Stimulated activated effector memory CD8-positive, alpha-beta T cell treated with anti-CD3 and anti-CD28 coated beads, Interleukin-12 subunit alpha, Interleukin-12 subunit beta, amount 100 ng/mL, for 72 hours (primary cell): ENCODE measurements at places on chromosomes 7 and 10.

- DNase-seq = no peak
Measured at GRCh38 chr7:77326131-77326530, 90.0 kb downstream of the GSAP start.

- DNase-seq = no peak
Measured at GRCh38 chr10:59904426-59905065, 1.8 kb downstream of the CCDC6 start.

DNA sequence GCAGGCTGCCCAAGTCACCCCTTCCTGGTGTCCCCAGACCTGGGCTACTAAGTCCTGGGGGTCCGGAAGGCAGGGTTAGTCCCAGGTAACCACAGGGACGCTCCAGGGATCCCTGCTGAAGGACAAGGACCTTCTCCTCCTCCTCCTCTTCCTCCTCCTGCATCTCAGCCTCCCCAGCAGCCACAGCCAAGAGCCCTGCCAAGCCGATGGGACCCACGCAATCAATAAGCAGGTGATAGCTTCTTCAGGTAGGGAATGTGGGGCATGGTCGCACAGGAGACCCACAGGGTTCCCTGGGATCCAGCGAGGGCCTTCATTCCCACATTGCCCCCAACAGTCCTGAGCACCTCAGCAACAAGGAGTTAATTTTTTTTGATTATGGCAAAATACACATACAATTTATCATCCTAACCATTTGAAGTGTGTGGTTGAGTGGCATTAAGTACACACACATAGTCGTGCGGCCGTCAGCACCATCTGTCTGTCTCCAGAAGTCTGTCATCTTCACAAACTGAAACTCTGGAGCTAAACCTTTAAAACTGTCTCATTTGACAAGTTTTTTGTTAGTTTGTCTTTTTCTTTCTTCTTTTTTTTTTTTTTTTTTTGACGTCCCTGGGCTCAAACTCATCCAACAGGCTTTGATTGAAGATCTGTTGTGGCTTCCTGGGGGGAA lies 12.1 kb downstream of the CRYGN start:
- no peak for DNase-seq

DNA sequence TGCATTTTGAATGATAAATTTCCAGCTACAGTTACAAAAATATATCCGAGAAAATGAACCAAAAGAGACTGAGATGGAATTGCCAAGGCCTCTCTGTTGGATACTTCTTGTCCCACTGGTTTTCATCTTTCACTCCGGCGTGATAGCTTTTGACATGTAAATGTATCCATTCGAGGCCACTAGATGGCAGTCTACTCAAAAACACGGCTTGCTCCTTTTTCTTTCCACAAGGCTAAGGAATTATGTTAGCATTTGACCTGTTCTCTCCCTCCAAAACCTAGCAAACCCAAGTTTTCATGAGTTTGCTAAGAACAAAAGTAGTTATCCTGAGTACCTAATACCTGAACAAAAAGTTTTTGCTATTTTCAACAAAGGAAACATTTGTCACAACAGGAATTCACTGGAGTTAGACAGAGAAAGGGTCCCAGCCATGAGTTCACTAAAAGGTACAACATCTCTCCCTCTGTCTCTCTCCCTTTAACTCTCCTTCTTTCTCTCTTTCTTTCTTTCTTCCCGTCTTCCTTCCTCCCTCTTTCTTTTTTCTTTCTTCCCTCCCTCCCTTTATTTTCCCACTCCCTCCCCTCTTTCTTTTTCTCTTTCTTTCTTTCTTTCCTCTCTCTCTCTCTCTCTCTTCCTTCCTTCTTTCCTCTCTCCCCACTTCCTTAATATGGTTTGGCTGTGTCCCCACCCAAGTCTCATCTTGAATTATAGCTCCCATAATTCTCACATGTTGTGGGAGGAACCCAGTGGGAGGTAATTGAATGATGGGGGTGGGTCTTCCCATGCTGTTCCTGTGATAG lies 207.9 kb upstream of the MYO3A start:
- DNase-seq = no peak

DNA sequence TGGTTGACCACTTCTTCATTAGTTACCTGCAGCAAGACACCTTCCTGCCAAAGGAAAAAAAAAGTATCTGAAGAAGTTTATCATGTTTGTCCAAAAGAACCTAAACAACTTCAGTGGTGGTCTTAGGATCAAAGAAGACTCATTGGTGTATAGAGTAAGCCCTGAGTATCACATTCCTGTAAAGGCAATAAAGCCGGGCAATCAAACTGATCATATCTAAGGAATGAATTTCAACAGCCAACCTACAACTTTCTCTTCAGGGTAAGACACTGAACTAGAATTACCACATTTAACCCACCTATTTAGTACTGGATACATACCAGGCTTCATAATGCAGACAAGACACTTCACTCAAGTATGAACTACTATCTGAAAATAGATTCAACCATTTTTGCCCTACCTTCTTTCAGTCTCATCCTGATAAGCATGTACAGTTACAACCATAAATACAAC lies 10.1 kb downstream of the HNRNPA2B1 start:
- no peak for DNase-seq

DNA sequence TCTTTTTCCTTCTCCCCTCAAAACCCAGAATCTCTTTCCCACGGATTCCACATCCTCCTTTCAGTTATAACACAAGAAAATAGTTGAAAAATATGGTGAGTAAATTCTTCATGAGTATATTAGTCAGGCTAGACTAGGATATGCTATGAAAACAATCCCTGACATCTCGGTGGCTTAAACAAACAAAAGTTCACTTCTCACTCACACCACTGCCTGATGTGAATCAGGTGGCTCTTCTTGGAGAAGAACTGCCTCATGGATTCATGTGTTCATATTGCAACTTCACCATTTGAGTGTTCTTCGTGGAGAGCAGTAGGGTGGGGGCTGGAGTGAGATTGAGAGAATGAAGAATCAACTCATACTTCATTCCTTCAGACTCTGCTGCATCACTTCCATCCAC lies 204.1 kb downstream of the PHF14 start:
- no peak for DNase-seq

- no peak for DNase-seq
Measured at GRCh38 chr7:120949998-120950538, 509 bp upstream of the ING3 start.

- DNase-seq = no peak
Measured at GRCh38 chr10:75399461-75400162, 2.0 kb downstream of the ZNF503 start.

DNA sequence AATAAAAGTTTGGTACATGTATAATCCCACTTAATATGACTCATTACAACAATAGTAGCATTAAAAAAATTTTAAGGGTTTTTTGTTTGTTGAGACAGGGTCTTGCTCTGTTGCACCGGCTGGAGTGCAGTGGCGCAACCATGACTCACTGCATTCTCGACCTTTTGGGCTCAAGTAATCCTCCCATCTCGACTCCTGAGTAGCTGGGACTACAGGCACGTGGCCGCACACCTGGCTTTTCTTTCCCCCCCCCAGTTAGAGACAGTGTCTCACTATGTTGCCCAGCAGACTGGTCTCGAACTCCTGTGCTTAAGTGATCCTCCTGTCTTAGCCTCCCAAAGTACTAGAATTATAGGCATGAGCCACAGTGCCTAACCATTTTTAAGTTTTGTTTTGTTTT lies 40.7 kb downstream of the KMT2C start:
- no peak for DNase-seq

- no peak for DNase-seq
Measured at GRCh38 chr7:142612237-142612881, 136.9 kb upstream of the PRSS1 start.

DNA sequence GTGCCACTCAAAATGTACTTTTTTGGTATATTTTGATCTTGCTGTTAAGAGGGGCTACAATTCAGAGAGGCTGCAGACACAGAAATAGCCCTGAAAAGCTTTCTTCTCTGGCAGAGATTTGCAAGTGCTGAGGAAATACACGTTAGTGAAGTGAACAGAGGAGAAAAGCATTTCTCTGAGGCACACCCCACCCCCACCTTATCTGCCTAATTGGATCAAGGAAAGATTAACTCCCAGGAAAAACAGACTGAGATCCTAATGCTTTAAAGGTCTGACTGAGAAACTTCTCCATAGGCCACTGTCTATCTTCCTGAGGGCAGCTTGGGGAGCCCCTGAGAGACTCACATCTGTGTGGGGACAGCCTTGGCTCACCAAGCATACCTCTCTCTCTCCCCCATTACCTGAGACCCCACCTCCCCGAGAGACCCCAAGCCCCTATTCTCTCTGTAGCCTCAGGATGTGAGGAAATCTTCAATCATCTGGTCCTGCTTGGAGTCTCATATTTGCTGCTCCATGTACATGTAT lies 14.8 kb upstream of the AKR1C3 start:
- DNase-seq = no peak

DNA sequence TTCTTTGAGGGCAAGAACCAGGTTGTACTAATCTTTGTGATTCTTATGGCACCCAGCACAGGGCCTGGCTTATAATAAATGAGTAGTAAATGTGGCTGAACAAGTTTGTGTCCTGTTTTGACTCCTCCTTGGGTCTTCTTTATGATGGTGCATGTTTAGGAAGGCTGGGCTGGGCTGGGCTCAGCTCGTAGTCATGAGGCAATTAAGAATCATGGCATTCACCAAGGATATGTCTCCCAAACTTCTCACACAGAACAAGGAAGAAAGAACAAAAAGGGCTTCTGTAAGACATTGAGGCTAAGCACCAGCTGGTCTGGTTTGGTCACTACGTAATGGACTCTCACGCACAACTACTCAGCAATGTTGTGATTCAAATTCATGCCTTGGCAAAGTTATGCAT lies 30.5 kb upstream of the YAE1 start:
- DNase-seq = no peak

GRCh38 chr10:114397651-114398145 lies 6.6 kb downstream of the AFAP1L2 start:
- DNase-seq = no peak

GRCh38 chr10:133295426-133296320 lies 13.0 kb downstream of the TUBGCP2 start:
- DNase-seq = no peak

GRCh38 chr10:118108194-118109026 lies 61.7 kb upstream of the RAB11FIP2 start:
- DNase-seq = no peak

- no peak for DNase-seq
Measured at GRCh38 chr10:118629211-118629610, 33.8 kb upstream of the PRLHR start.

- DNase-seq = no peak
Measured at GRCh38 chr7:105345003-105345402, 43.7 kb downstream of the SRPK2 start.

- DNase-seq = no peak
Measured at GRCh38 chr7:64888561-64888900, 14.5 kb upstream of the ZNF273 start.

DNA sequence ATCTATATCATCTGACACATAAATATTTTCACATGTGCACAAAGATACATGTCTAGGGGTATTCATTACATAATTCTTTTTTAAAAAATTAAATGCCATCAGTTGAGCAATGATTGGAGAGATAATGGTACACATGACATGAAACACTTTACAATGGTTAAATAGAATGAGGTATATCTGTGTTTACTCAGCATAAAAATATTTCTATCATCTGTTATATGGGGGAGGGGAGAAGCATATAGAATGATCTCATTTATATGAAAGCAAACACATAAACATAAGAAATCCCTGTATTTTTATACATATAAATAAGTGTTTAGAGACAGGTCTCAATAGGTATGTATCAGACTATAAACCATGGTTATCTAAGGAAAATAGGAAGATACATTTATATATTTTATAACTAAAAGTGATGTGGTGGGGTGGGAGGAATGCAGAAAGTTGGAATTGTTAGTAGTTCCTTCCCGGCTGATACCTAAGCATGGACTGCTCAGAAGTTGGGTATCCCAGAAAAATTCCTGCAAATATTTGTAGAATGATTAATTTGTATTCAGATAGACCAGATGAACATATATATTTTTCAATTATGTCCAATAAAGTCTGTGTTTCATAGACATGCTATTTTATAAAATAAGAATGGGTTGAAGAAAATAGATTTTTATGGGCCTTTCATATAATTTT lies 75.1 kb downstream of the SHOC2 start:
- DNase-seq = no peak

DNA sequence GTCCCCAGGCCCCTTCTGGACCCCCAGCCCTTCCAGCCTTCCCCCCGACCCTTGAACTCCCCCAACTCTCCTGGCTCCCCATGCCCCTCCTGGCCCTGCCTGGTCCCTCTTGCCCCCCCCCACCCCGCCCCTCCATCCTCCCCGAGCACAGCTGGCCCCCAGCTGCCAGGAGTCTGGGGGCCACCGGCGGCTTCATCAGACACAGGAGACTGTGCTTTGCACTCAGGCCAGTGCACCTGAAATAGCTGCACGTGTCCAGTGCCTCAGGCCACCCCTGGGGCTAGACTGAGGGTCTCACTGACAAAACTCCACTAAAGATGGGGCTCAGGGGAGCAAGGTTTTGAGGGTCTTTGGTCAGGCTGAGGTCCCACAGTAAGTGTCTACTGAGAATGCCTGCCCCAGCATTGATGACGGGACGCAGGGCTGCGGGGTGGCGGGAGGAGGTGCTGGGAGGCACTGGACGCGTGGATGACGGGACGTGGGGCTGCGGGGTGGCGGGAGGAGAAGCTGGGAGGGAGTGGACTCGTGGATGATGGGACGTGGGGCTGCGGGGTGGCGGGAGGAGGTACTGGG lies 6.5 kb downstream of the FOXL3 start:
- DNase-seq = no peak

- no peak for DNase-seq
Measured at GRCh38 chr10:95297402-95297801, 6.6 kb upstream of the PDLIM1 start.

DNA sequence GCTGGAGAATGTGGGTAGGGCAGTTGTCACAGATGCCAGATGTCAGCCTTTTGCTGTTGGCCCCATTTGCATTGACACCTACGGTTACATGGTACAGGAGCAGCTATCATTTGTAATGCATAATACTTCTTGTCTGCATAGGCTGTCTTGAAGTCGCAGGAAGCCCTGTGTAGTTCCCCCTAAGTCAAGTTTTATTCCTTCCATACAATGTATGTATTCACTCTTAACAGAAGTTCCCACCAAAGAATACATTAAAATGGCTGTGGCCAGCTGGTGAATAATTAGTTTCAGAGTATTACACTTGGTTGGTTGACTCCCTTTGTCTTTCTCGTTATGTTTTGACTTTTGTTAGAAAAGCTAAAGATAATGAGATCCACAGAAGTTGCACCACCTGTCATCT lies 1169.0 kb downstream of the REEP3 start:
- no peak for DNase-seq

GRCh38 chr10:73989594-73990150 lies 8.2 kb upstream of the VCL start:
- DNase-seq = no peak

- no peak for DNase-seq
Measured at GRCh38 chr7:7157887-7158271, 24.5 kb upstream of the C1GALT1 start.

DNA sequence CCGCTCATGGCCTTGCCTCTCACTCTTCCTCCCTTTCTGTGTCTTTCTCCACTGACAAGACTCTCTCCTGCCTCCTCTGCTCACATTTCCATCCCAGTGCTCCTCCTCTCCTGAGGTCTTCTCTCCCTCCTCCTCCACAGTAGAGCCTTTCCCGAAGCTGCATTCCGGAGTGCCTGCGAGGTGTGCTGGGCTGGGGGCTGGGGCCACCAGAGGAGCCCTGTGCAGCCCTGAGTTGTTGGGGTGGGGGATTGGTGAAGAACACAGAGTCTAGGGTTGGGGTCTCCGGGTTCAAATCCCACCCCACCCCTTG lies 76.4 kb downstream of the ZMIZ1 start:
- DNase-seq = no peak
